Occipital lobe (tissue), 3 donors: ENCODE measurements at places on chromosomes 12 and 14. TPM values are rescaled to one million over a fixed set of nuclear protein-coding genes. Genes with fewer than 3 reads are reported as not detected.

TAMALIN gene
- 1.6 TPM for total RNA-seq

KLRB1 gene
- total RNA-seq: not detected

ETV6 gene
- total RNA-seq: 3.0 TPM

GUCY2C gene
- total RNA-seq: under 0.01 TPM

FBLN5 gene
- total RNA-seq: 4.1 TPM

IL26 gene
- total RNA-seq: not detected

C12orf50 gene
- not detected for total RNA-seq

IL31 gene
- total RNA-seq: not detected
